Memory B cell (primary cell): ENCODE measurements at places on chromosomes 13 and 19.

DNA sequence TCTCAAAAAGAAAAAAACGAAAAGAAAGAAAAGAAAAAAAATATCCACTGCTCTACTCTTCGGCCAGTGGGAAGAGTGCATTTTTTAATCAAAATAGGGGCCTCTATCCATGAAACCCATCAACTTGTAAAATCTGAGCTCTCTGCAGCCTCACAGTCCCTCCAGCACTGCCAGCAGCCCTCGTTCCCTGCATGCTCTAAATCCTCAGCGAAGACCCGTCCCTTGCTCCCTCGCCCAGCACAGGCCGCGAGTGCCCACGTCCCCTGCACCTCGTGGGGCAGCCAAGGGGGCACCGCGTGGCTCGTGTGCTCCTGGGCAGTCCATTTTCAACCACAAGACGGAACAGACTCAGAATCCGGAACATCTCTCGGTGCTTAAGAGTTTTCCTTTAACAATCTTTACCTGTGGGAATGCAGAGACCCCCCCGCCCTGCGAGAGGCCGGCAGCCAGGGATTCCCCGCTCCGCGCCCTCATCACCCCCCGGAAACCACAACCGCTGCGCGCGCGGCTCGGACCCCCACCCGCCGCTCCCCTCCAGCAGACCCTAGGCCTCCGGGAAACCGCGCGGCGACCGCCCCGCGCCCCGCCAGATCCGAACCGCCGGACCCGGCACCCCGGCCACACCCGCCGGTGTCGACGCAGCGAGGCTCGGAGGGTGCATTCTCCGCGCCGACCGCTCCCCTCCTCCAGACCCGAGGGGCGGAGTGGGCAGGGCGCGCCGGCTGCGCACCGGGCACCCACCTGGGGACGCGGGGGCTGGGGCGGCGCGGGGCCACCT is 638 bp downstream of the ANKRD27 start:
- no peak for DNase-seq

GRCh38 chr13:111616203-111616602 is 295.8 kb downstream of the TEX29 start:
- no peak for DNase-seq

DNA sequence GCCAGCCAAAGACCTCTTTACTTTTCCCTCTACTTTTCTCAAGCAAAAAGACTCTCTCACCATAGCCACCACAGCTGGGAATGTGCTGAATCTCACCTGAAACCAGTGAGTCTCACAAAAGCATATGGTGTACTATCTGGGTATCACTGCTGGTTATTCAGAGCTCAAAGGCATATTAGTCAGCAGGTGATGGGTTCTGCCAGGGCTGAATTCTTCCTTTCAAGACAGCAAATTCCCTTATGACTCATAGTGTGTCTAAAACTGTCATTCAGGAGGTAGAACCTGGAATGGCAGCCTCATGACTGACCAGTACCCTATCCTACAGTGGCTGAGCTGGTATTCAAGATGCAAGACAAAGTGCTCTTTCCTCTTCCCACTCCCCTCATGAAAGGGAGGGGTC is 2859.1 kb downstream of the PCDH9 start:
- no peak for DNase-seq

DNA sequence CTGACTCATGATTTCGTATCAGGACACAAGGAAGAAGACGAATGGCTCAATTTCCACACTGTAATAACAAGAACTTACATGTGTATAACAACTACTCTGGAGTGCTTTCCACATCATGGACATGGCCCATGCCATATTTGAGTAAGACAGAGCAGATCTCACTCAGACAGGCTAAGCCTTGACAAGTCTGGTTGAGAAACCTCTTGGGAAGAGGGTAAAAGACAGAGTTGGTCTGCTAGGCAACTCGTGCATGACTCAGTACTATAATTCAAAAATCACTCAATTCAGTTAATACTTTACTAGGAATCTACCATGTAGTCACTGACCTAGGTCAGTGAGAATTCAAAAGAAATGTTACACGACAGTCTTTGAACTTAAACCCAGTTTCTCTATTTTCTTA is 5.7 kb upstream of the THSD1 start:
- DNase-seq, result no peak

DNA sequence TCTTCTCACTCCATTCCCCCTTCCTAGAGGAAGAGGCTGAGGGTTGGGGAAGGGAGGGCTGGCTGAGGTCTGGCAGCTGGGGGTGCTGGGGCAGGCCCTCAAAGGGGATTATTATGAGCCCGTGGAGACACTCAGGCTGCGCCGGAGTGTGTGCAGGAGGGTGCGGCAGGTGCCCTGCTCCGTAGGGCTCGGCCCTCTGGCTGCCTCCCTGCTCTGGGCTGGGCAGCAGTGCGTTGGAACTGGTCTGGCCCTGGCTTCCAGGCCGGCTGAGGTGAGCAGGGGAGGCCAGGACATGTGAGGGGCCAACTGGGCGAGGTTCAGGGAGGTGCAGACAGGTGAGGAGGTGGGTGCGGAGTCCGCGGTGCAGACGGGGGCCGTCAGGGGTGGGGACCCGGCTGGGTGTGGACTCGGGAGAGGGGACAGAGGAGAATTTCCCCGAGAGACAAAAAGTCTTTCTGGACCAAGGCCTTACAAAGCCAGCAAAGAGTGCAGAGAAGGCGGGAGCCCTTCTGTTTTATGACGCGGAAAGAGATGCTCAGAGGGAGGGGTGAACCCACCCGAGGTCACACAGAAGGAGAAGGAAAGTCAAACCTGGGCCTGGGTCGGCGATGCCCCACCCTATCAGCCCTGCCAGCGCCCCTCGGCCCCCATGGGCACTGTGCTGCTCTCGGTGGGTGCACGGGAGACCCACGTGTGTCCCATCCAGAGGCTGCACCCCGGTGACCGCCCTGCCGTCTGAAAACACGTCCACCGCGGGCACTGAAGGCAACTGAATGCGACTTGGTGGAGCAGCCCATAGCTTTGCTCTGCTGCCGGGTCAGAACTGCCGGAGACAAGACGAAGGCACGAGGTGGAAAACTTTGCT is 31.0 kb downstream of the PIP5K1C start:
- DNase-seq, result no peak

DNA sequence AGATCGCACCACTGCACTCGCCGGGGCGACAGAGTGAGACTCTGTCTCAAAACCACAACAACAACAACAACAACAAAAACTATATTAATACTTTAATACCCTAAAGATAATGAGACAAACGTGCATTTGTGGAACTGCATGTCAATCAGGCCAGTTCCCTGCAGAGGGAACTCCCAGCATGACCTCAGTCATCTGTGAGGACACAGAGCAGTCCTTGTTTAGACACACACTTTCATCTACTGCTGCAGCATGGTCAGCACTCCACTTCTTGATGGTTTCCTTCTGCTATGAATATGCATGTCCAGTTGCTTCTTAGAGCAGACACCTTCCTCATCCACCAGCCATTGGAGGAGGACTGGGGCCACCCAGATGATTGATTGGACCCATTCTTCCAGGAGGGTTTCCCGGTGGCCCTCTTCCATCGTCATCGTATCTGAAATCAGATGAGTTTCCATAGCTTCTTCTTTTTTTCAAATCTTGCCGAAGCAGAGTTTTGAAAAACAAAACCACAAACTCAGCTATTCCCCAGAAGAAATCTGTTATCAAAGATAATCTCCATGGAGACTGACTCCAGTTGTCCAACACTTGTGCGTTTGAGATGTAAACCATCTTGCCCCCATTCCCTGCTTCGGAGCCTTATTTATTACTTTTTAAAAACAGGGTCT is 26.5 kb downstream of the ZNF607 start:
- DNase-seq, result no peak

DNA sequence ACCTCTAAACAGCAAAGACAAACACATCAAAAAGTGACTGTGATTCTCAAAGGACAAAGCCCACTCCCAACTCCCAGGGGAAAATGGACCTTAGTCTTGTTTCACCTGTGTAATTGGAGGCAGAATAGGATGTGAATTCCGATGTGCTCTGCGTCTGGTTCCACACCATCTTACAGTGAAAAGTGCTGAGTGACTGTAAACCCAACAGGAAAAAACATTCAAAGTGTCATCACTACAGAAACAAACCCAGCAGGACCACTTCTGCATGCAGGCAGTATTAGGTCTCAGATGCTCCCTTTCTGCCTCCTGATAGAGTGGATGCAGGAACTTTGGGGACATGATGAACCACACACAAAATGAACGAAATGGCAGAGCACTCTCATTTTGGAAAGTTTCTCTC is 6.5 kb downstream of the UQCRFS1 start:
- DNase-seq, result no peak

DNA sequence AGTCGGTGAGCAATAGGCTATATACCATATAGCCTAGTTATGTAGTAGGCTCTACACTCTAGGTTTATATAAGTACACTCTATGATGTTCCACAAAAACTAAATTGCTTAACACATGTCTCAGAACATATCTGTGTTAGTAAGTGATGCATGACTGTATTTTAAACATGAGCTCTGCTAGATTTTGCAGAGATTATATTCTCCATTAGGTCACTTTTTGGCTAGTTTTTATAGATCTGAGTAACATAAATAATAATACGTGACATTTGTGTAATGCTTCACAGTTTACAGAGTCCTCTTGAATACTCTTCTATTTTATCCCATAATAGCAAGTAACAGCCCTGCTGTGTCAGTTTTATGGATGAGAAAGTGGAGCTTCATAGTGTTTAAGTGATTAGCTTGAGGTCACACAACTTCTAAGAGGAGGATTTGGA is 47.8 kb downstream of the NDFIP2 start:
- no peak for DNase-seq

- no peak for DNase-seq
Observed at GRCh38 chr13:106917024-106917571, 349.2 kb upstream of the ARGLU1 start.

- no peak for DNase-seq
Observed at GRCh38 chr13:36086117-36086516, 45.1 kb downstream of the DCLK1 start.

GRCh38 chr19:17491287-17491686 is 20.2 kb upstream of the PGLS start:
- no peak for DNase-seq

DNA sequence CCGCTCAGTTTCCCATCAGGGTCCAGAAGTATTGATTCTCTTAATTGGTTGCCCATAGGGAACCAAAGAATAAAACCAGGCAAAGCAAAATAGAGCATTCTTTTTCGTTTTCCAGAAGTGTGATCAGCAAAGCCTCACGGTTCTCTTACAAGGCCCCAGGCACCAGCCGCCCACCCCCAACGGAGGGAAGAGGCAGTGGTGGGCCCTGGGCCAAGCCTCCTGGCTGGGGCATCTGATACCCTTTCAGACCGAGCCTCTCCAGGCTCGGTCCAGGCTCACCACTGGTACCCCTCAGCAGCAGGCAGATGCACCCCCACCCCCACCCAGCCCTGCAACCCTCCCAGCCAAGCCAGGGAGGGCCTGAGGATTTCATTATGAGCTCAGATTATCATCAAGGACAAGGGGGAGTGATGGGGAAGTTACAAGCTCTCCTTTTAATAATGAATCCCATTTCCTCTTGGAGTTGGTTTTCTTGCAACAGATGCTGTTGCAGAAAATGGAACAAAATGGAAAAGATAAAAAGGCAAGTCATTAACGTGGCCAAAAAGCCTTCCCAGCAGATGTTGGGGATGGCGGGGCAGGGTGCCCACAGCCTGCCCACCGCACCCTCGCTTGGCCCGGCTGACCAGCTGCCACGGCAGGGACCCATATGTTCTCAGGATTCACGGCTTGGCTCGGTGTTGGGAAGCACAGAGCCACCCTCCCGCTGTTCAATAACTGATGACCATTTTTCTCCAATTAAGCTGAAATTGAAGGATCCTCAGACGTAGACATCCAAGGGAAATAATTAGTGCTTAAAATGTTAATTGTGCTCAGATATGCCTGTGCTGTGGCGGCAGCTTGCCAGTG is 45.9 kb upstream of the KCTD15 start:
- no peak for DNase-seq

DNA sequence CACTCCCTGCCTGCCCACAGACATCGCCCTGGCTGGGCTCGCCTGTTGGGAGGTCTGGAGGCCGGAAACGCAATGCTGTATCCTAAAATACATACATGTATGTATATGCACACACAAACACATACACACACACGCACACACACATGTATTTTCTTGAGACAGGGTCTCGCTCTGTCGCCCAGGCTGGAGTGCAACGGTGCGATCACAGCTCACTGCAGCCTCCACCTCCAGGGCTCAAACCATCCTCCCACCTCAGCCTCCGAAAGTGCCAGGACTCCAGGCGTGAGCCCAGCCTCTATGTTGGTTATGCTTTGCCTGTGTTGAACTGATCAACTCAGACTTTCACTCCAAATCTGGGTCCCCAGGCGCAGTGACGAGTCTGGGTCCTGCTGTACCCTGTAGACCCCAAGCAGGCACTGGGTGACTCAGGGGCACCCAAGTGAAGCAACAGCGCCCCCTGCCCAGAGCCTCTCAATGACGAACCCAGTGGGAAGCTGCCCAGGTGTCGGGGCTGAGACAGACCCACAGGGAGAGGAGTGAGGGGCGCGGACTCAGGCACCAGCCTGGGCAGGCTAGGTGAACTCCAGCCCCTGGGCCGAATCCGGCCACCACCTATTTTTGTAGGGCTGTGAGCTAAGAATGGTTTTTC is 27.4 kb upstream of the CACTIN start:
- DNase-seq, result no peak

DNA sequence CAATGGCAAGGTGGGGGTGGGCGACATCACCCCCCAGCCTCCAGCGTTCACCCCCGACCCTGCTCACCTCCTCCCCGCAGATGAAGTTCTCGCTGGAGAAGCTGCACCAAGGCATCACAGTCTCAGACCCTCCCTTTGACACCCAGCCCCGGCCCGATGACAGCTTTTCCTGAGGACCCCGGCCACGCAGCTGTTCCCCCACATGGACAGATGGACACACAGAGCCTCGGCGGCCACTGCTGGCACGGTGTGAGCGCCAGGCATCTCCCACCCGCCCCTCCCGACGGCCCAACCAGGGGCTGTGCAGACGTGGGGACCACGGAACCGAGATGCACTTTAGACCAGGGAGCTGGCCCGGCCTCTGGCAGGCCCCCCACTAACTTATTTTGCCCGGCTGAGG is 4.3 kb upstream of the SCN1B start:
- DNase-seq, result no peak

DNA sequence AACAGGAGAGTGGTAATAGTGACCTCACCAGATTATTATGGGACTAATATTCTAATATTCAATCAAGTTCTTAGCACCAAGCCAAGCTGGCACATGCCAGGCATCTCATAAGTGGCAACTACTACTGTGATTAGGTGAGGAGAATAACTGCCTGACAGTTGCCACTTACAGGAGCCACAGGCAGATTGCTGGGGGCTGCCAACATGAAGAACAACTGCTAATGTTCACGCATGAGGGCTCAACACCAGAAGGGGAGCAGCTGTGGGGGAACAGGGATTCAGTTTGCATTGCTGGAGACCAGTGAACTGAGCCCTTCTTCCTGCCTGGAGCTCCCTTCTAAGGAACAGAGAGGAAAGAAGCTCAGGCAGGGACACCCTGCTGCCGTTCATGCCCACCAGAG is 504.5 kb downstream of the FOXO1 start:
- DNase-seq, result no peak

DNA sequence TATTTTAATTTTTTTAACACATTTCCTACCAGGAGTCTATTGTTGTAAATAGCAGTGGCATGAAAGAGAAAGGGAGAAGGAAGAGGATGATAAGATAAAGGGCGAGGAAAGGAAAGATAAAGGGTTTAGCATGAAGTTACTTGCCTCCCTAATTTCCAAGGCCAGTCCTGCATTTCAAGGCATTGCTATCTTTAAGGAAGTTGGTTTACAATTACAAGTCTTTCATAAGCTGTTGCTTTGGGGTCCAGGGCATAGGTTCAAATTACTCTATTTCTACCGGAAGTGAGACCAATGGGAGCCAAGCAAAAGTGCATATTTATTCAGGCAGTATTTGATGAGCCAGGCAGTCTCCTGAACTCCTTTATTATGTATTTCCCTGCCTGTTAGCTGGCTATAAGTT is 27.7 kb upstream of the UBL3 start:
- DNase-seq, result no peak

GRCh38 chr13:51772781-51773180 is 31.2 kb downstream of the DHRS12 start:
- no peak for DNase-seq
